ENCODE measurements at places on chromosomes 16 and 17.

GRCh38 chr17:27985306-27985705, 57.2 kb upstream of the NLK start:
- no peak for DNase-seq

GRCh38 chr16:49918257-49918656, 62.3 kb upstream of the ZNF423 start:
- no peak for DNase-seq

- DNase-seq, result no peak
Observed at GRCh38 chr16:81838794-81839193, 59.7 kb downstream of the PLCG2 start.

GRCh38 chr17:18318771-18319450, 3.8 kb downstream of the SMCR8 start:
- DNase-seq, result no peak

- no peak for DNase-seq
Observed at GRCh38 chr16:79294568-79294967, 306.0 kb downstream of the MAF start.

DNA sequence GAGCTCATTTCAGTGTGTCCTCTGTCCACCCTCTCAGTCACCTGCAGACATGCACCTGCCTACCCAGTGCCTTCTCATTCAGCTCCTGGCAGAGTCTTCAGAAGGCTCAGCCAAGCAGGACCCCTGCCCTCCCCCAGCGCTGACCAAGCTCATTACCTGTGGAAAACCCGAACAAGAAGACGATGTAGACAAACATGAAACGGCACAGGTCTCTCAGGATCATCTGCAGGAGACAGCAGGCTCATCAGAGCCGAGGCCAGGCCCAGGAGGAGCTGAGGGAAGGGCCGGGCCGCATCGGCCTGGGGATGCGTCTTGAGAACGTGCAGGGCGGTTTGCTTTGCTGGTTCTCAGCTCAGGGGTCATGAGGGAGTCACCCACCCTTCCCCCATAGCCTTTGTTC, 19.4 kb upstream of the TRPV3 start:
- DNase-seq, result no peak

DNA sequence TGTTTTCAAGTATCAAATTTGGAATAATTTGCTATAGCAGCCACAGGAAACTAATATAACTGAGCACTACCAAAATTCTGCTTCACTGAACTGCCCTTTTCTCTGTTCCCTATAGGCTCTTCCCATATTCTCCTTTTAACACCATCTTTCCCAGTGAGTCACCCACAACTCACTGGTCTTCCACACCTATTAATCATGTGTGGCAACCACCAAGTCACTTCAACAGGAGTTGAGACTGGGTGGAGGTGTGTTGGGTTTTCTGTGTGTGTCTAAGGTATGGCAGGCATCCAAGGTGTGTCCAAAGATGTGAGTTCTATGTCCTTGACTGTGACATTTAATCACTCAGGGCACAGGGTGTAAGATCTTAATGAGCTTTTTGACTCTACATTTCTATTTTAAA, 610.0 kb upstream of the CDH11 start:
- no peak for DNase-seq

DNA sequence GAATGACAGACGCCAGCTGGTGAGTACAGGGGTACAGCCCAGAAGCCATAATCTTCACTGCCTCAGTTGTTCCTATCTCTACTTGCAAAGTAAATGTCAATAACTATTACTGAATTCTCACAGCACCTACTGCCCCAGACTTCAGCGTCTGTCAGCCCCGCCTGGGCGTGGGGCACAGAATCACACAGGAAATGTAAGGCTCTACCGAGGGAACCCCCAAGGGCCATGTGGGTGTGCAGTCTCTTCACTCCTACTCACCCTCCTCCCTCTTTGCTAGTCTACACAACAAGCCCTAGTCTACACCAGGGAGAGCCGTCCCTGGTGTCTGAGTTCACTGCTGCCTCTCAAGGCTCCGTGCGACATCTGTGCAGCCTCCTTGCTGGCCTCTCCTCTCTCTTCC, 4.5 kb downstream of the NPTX1 start:
- DNase-seq, result peak; percentile 29

GRCh38 chr17:17675925-17676534, 5.2 kb upstream of the RAI1 start:
- peak; percentile 45 for DNase-seq

- no peak for DNase-seq
Observed at GRCh38 chr17:42924891-42925290, 24.3 kb downstream of the G6PC1 start.

GRCh38 chr16:71282943-71283342, 6.3 kb downstream of the CMTR2 start:
- no peak for DNase-seq

Measured in activated CD4-positive, alpha-beta T cell treated with anti-CD3 and anti-CD28 coated beads, Interleukin-2, amount 10 ng/mL, durations not matched to agents 7 days and 5 days (primary cell).